ENCODE measurements at places on chromosomes 12 and 14.

- peak; percentile 27 for DNase-seq
These were observed 41.9 kb upstream of the FKBP4 start for GRCh38 chr12:2752676-2753371.

DNA sequence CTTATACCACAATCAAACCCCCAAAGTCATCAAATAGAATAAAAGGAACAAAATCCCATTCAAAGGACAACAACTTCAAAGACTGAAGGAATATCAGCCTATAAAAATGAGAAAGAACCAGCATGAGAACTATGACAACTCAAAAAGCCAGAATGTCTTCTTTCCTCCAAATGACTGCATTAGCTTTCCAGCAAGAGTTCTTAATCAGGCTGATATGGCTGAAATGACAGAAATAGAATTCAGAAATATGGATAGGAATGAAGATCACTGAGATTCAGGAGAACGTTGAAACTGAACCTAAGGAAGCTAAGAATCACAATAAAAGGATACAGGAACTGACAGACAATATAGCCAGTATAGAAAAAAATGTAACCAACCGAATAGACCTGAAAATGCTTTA lies 109.5 kb downstream of the SINHCAF start:
- no peak for DNase-seq

GRCh38 chr12:90331262-90331661 lies 622.6 kb upstream of the ATP2B1 start:
- no peak for DNase-seq

- DNase-seq, result no peak
These were observed 717 bp downstream of the UBC start for GRCh38 chr12:124913474-124914391.

- DNase-seq, result no peak
These were observed 71.5 kb upstream of the CAPRIN2 start for GRCh38 chr12:30826276-30826675.

DNA sequence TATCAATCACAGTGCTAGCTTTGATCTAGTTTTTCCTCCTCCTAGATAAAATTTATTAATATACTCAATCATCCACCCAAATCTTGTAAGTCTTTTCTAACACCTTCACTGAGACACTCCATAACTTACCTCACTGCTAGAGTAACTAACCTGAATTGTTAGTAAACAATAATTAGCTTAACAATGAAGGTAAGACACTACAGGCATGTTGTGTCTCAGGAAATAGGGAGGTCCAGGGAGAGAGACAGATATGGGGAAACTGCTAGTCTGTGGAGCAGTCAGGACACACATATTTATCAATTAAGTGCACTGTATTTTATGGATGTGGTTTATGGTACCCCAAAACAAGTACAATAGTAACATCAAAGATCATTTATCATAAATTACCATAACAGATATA lies 94.2 kb upstream of the SSTR1 start:
- no peak for DNase-seq

DNA sequence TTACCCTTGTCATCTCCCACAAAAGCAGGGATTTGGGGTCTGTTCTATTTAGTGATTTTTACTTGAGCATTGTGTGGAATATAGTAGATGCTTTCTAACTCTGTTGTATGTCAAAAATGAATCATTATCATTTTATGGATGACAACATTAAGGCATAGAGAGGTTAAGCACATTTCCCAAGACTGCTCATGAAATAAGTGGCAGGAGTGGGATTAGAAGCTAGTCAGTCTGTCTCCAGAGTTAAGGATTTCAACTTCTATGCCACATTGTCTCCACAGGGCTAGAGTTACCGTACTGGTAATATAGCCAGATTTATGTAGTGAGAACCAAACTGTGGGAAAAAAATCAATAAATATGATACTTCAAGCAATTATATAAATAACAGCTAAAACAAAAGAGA lies 170.6 kb upstream of the DCN start:
- DNase-seq, result no peak

GRCh38 chr14:35336494-35337268 lies 44.5 kb downstream of the PSMA6 start:
- no peak for DNase-seq

- DNase-seq, result no peak
These were observed 52.3 kb upstream of the RFLNA start for GRCh38 chr12:124242529-124243065.

GRCh38 chr14:99346470-99347080 lies 74.6 kb upstream of the BCL11B start:
- no peak for DNase-seq

GRCh38 chr12:124654666-124655047 lies 87.2 kb upstream of the NCOR2 start:
- no peak for DNase-seq

GRCh38 chr14:100246809-100247428 lies 8.0 kb downstream of the YY1 start:
- peak; percentile 90 for DNase-seq

Data from NCI-H82 (cell line).